EH (cell line): ENCODE measurements at places on chromosomes 11 and 22.

DNA sequence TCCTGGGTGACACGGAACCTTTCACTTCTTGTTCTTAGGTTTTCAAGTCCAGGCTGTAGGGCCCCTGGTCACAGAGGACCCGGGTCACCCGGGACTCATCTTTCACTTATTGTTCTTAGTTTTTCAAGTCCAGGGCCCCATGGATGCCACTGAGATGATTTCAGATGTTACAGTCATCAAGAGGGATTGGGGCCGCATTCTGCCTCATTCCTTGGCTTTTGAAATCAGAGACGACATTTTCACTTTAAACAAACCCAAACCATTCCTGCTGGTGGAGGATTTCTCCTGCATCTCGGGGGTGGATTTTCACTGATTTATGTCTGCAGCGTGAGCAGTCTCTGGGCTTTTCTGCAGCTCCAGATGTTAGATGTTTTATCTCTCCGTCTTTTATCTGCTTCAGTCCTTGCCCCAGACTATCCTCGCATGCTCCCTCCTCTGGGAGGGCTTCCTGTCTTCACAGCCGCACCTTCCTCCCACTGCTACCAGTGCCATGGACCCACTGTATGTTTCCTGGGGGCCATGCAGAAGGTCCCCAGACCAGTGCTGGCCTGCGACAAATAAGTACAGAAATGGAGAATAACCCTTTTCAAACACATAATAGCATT lies 27.4 kb downstream of the FBLN1 start:
- DNase-seq = peak; percentile 85

- DNase-seq = peak; percentile 49
Measured at GRCh38 chr11:112795142-112795815, 165.9 kb upstream of the NCAM1 start.

- DNase-seq = no peak
Measured at GRCh38 chr22:42964994-42965699, 49.8 kb downstream of the PACSIN2 start.

GRCh38 chr11:112614605-112615004 lies 346.6 kb upstream of the NCAM1 start:
- DNase-seq = no peak

DNA sequence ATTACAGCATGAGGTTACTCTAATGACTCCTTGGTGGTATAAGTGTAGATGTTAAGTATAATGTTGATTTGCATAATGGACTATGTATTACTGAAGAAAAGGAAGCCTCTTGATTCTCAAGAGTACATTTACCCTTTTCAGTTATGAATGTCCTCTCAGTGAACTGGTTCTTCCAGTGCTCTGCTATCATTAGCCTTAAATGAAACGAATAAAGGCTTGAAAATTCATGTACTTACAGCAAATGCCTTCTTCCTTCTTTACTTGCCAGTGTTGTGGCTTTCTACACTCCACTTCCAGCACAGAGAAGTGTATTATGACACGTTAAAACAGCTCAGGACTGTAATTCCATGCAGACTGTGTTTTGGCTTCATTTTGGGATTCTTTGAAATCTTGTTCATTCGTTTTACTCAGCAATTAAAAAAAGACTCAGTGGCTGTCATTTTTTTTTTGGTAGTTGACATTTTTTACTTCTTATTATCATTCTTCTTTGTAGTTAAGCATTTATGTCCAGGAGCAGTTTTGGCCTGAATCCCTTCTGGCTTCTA lies 96.9 kb downstream of the MTMR3 start:
- DNase-seq = peak; percentile 76

DNA sequence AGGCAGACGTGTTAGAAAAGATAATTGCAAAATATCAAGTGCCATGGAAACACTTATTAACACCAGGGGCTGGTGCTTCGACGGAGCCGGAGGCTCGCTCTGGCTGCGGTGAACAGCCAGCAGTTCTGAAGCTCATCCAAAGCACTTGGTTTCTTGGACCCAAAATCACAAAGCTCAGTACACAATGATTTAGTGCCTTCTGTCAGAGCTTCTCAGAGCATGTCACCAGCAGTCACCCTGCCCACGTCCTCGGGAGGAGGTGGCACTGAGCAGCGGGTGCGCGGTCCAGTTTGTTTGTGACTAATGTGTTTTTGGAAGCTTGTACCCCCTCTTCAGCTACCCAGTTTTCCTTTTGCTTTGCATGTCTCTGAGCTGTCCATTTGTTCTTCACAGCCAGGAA lies 58.7 kb upstream of the KIRREL3 start:
- DNase-seq = no peak

GRCh38 chr11:1118755-1119603 lies 38.8 kb upstream of the MUC5AC start:
- DNase-seq = no peak

- no peak for DNase-seq
Measured at GRCh38 chr11:126111458-126112116, 48.9 kb upstream of the CDON start.

DNA sequence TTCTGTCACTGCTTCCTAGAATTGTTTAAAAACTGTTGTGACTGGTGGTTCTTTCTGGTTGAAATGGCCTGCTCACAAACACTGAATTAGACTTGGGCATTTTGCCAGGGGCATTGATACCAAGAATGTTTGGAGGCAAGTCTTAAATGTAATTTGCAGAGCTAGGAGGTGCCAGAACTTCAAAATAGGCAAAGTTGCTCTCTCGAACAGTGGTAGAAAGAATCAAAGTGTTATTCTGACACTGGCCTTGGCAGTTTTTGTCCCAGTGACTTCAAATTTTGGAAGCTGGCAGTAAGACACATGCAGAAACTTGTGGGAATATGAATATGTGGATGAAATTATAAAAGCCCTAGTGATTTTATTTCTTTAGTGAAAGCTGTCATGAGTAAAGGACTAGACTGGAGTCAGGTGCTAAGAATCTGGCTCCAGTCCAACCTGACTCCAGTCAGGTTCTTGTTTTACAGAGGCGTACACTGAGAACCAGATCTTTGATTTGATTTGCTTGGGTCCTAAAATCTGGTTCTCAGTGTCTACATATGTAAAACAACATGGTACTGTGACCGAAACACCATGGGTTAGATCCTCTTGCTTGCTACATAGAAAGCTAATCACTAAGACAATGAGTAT lies 20.9 kb downstream of the SVIP start:
- DNase-seq = no peak

DNA sequence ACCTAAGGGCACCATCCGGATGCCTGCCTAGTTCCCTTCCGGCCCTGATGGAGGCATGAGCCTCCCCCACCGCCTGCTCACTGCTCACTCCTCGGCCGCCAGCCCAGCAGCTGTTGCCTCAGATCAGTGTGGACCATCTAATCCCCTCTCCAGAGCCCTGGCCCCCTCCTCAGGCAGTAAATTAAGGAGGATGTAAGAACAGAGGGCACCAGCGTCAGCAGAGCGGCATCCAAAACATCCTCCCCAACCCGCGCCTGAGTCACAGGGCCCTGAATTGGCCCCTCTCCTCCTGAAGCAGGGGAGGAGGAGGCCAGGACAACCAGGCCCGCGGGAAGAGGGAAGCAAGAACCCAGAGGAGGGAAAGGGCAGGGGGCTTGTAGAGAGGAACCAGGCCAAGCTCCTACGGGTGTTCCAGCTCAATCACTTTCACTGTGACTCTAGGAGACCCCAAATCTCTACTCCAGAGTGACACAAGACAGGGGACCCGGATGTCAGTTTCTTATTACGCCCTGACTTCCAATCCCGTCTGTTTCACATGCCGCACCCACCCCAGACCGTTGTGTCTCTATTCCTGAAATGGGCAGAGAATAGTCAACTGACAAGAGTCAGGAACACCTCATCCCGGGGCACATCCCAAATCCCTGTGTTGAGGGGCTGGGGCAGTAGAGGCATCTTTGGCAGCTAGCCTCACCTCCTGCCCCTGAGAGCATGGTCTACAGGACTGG lies 31.3 kb upstream of the MYOD1 start:
- peak; percentile 7 for DNase-seq
